ENCODE measurements at places on chromosomes 1 and 21. TPM values are rescaled to one million over a fixed set of nuclear protein-coding genes. Genes with fewer than 3 reads are reported as not detected.
A peak's percentile ranks its signal among the peaks of the same experiment; 100 is the strongest.

DNA sequence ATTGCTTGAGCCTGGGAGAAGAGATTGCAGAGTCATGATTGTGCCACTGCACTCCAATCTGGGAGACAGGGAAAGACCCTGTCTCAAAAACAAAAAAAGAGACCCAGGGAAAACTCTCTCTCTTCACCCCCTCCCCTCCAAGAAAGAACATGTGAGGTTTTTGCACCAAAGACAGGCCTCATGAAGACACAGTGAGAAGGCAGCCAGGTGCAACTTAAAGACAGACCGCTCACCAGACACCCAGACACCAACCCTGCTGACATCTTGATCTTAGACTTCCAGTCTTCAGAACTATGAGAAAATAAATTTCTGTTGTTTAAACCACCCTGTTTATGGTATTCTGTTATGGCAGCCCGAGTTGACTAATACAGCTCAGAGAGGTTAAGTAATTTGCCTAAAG is 13.3 kb upstream of the LRRC8D start:
- no peak for DNase-seq
- H3K27ac ChIP-seq, result no peak overlapping the region
- H3K27me3 ChIP-seq, result no peaks in the 10 kb centered on the region

- no peak overlapping the region for H3K27ac ChIP-seq
- no peak overlapping the region for H3K4me3 ChIP-seq
- no peaks in the 10 kb centered on the region for H3K4me1 ChIP-seq
- no peaks in the 10 kb centered on the region for H3K36me3 ChIP-seq
- H3K27me3 ChIP-seq, result no peaks in the 10 kb centered on the region
Measured at GRCh38 chr21:15651172-15651571, 78.6 kb upstream of the USP25 start.

NGF gene
- not detected for total RNA-seq

DNA sequence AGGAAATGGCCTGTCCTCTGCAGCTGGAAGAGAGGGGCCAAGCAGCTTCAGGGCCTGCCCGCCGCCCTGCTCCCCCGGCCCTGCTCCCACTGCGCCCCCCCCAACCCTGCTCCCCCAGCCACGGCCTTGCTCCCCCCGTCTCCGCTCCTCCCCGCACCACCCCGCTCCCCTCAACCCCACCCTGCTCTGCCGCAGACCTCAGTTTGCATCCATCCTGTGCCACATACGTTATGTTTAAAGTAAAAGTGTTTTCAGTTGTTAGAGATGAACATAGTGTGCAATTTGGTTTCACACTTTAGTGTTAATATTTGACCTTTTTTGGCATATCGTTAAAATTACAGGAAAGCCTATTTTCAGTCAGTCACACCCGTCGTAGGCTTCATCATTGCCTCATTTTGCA is 34.1 kb upstream of the DIP2A start:
- H3K36me3 ChIP-seq, result peaks cover 95% of the 10 kb centered on the region
- no peaks in the 10 kb centered on the region for H3K27me3 ChIP-seq
- DNase-seq, result no peak

DNA sequence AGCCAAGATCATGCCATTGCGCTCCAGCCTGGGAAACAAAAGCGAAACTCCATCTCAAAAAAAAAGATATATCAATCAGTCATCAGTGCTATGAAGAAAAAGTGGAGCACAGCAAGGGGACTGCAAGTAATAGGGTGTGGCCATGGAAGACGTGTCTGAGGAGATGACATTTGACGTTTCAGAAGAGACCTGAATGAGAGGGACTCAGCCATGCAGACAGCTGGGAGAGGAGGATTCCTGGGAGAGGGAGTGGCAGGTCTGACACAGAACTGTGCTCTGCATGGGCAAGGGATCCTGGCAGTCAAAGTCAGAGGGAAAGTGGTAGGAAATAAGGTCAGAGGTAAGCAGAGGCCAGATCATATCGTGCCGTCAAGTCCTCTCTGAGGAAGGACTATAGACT is 3.3 kb downstream of the LAX1 start:
- no peak overlapping the region for H3K27ac ChIP-seq
- H3K27me3 ChIP-seq, result no peaks in the 10 kb centered on the region
- no peak for DNase-seq
- H3K4me1 ChIP-seq, result peaks cover 25% of the 10 kb centered on the region

- H3K27me3 ChIP-seq, result no peaks in the 10 kb centered on the region
- H3K27ac ChIP-seq, result no peak overlapping the region
- no peak for DNase-seq
- no peak overlapping the region for H3K4me3 ChIP-seq
Measured at GRCh38 chr1:91031081-91031480, 9.2 kb upstream of the ZNF644 start.

GRCh38 chr1:3550511-3551289 is 60.6 kb downstream of the MEGF6 start:
- H3K36me3 ChIP-seq, result no peaks in the 10 kb centered on the region
- H3K4me1 ChIP-seq, result peaks cover 9% of the 10 kb centered on the region
- peaks cover 35% of the 10 kb centered on the region for H3K27me3 ChIP-seq
- no peak overlapping the region for H3K4me3 ChIP-seq
- H3K27ac ChIP-seq, result no peak overlapping the region
- no peak for DNase-seq

DNA sequence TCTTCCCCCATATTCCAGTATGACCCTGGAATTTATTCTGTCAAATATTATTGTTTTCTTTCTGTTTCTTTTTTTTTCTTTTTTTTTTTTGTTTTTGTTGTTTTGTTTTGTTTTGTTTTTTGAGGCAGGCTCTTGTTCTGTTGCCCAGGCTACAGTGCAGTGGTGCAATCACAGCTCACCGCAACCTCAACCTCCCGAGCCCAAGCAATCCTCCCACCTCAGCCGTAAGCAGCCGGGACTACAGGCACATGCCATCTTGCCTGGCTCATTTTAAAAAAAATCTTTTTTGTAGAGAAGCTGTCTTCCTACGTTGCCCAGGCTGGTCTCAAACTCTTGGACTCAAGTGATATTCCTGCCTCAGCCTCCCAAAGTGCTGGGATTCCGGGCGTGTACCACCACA is 237.6 kb downstream of the SMYD3 start:
- H3K4me1 ChIP-seq, result no peaks in the 10 kb centered on the region
- DNase-seq, result no peak
- no peak overlapping the region for H3K27ac ChIP-seq
- no peaks in the 10 kb centered on the region for H3K36me3 ChIP-seq
- H3K27me3 ChIP-seq, result no peaks in the 10 kb centered on the region

- H3K36me3 ChIP-seq, result no peaks in the 10 kb centered on the region
- H3K4me1 ChIP-seq, result peaks cover 3% of the 10 kb centered on the region
- H3K4me3 ChIP-seq, result no peak overlapping the region
- no peaks in the 10 kb centered on the region for H3K27me3 ChIP-seq
- H3K27ac ChIP-seq, result no peak overlapping the region
Measured at GRCh38 chr1:93707956-93708355, 26.3 kb upstream of the BCAR3 start.

DNA sequence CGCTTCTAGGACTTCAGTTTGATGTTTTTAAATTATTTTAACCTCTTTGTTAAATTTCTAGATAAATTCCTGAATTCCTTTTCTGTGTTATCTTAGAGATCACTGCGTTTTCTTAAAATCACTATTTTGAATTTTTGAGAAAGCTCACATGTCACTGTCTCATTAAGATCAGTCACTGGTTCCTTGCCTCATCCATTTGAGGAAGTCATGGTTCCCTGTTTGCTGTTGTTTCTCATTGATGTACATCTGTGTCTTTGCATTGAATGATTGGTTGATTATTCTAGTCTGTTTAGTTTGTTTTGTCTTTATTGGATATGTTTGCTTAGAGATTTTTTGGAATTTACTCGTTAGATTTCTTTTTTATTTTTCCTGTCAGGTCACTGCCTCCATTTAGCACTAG is 50.1 kb downstream of the CRP start:
- H3K4me3 ChIP-seq, result no peak overlapping the region
- DNase-seq, result no peak
- no peaks in the 10 kb centered on the region for H3K27me3 ChIP-seq
- H3K4me1 ChIP-seq, result no peaks in the 10 kb centered on the region
- no peaks in the 10 kb centered on the region for H3K36me3 ChIP-seq

TMPRSS2 gene
- 0.09 TPM for total RNA-seq

OR2T11 gene
- total RNA-seq, result not detected

- H3K27ac ChIP-seq, result no peak overlapping the region
- no peaks in the 10 kb centered on the region for H3K27me3 ChIP-seq
- H3K4me3 ChIP-seq, result no peak overlapping the region
- no peak for DNase-seq
- peaks cover 12% of the 10 kb centered on the region for H3K36me3 ChIP-seq
- peaks cover 23% of the 10 kb centered on the region for H3K4me1 ChIP-seq
Measured at GRCh38 chr1:64836802-64837201, 91.9 kb downstream of the RAVER2 start.

DNA sequence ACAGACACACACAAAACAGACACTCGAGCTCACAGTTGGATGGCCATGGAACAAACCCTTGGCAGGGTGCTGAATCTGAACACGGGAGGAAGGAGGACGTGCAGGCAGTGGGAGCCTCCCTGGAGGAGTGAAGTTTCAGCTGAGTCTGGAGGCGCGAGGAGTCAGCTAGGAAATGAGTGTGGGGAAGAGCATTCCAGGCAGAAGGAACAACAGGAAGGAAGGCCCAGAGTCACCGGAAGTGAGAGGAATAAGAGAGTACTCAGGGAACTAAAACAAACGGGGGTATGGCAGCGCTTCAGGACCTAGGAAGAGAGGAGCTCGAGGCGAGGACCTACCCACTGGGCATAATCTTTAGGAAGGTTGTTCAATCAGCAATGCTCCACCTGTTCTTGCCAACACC is 137.3 kb downstream of the SYF2 start:
- no peak overlapping the region for H3K4me3 ChIP-seq
- no peak for DNase-seq
- H3K4me1 ChIP-seq, result no peaks in the 10 kb centered on the region

GRCh38 chr1:2049718-2050431 is at the start of gene PRKCZ:
Gene PRKCZ, plus strand, starts transcription at chr1:2050411. Its CDS starts 220 bp downstream, at chr1:2050631.
- H3K27me3 ChIP-seq, result peaks cover 44% of the 10 kb centered on the region
- H3K27ac ChIP-seq, result no peak within 1 kb of the TSS
- H3K36me3 ChIP-seq, result no peaks in the 10 kb centered on the region

- peak overlapping the region; percentile 82 for H3K27ac ChIP-seq
- no peaks in the 10 kb centered on the region for H3K27me3 ChIP-seq
- no peak overlapping the region for H3K4me3 ChIP-seq
- peaks cover 51% of the 10 kb centered on the region for H3K36me3 ChIP-seq
- peaks cover 45% of the 10 kb centered on the region for H3K4me1 ChIP-seq
- no peak for DNase-seq
Measured at GRCh38 chr1:12336413-12336812, 106.6 kb downstream of the VPS13D start.

DNA sequence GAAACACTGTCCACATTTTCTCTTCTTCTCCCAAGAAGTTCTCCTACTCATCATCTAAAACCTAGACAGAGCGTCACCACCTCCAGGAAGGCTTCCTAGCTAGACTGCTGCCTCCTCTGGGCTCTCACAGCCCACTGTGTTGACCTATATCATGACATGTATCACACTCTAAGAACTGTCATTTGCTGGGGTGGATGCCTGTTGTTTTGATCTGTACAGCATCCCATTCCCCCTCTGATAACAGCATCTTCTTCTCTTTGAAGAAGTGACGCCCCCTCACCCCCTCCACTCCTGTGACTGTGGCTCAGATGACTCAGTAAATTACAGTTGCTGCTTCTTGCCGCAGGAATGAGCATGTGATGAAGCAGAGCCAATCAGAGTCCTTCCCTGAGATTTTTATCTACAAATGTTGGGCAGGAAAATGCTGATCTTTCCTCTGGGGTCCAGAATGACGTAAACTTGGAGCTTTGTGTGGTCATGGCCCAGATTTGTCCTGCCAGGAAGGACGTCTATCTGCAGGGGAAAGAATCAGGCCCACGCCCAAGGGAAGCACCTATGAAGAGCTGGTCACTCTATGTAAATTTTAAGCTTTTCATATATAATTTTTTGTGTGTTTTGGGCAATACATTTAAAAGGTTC is 28.0 kb upstream of the FOXO6 start:
- H3K27ac ChIP-seq, result no peak overlapping the region
- no peak for DNase-seq
- H3K27me3 ChIP-seq, result no peaks in the 10 kb centered on the region
- H3K36me3 ChIP-seq, result no peaks in the 10 kb centered on the region

GRCh38 chr1:36387141-36387949 is 1.6 kb upstream of the STK40 start:
- H3K27ac ChIP-seq, result peak overlapping the region; percentile 100
- H3K4me3 ChIP-seq, result peak overlapping the region; percentile 92
- H3K4me1 ChIP-seq, result peaks cover 80% of the 10 kb centered on the region
- no peaks in the 10 kb centered on the region for H3K27me3 ChIP-seq
- peak; percentile 66 for DNase-seq

DNA sequence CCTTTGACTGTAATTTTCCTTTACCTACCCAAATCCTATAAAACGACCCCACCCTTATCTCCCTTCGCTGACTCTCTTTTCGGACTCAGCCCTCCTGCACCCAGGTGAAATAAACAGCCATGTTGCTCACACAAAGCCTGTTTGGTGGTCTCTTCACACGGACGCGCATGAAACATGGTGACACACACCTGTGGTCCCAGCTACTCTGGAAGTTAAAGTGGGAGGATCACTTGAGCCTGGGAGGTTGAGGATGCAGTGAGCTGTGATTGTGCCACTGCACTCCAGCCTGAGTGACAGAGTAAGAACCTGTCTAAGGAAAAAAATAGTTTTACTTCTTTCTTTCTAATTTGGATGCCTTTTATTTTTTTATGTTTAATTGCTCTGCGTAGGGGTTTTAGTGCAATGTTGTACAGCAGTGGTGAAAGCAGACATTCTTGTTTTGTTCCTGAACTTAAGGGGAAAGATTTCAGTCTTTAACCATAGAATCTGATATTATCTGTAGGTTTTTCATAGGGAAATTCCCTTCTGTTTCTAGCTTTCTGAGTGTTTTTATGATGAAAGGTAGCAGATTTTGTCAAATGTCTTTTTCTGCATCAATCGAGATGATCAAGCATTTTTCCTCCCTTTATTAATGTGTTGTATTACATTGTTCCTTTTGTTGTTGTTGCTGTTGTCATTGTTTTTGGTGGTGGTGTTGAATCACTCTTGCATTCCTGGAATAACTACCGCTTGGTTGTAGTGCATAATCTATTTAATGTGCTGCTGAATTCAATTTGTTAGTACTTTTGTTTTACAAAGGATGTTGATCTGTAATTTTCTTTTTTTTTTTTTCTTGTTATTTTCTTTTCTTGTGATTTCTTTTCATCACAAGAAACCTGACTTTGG is 497.4 kb downstream of the DISC1 start:
- no peaks in the 10 kb centered on the region for H3K36me3 ChIP-seq
- DNase-seq, result no peak

Data from gastrocnemius medialis (tissue), 4 donors.